GM03348 (cell line): ENCODE measurements at places on chromosomes 4 and X.

- no peak for DNase-seq
Measured at GRCh38 chr4:184261246-184261645, 43.6 kb upstream of the ENPP6 start.

GRCh38 chrX:110985470-110985869 is 110.5 kb upstream of the PAK3 start:
- DNase-seq = no peak

GRCh38 chr4:5863461-5864113 is 29.3 kb downstream of the CRMP1 start:
- peak; percentile 56 for DNase-seq

GRCh38 chr4:87967193-87967592 is 8.3 kb upstream of the SPP1 start:
- no peak for DNase-seq
